ENCODE measurements at places on chromosomes 16 and 17. TPM values are rescaled to one million over a fixed set of nuclear protein-coding genes. Genes with fewer than 3 reads are reported as not detected.

Gene C1QTNF8
- not detected for total RNA-seq

Gene ZG16
- total RNA-seq, result not detected

Gene MT1M
- 40.3 TPM for total RNA-seq

Gene COX6A2
- total RNA-seq, result not detected

Gene CDRT15
- total RNA-seq, result not detected

Gene TBX2
- 122 TPM for total RNA-seq

Gene KRTAP1-1
- total RNA-seq, result not detected

Gene WFIKKN2
- total RNA-seq, result 0.69 TPM

Gene CHST5
- total RNA-seq, result not detected

Gene SEC14L1
- 144 TPM for total RNA-seq

Gene RPAIN
- 32.9 TPM for total RNA-seq

Gene MYO15A
- 2.8 TPM for total RNA-seq

Gene ZFHX3
- total RNA-seq, result 29.0 TPM

Gene PRRT2
- total RNA-seq, result 2.7 TPM

Gene TERB1
- 0.26 TPM for total RNA-seq

Gene CTCF
- 36.0 TPM for total RNA-seq

Gene MMP25
- total RNA-seq, result 12.8 TPM

Gene GPR179
- total RNA-seq, result 0.35 TPM

Gene SSTR5
- total RNA-seq, result not detected

Gene ABCC12
- total RNA-seq, result not detected

Gene ALOX12B
- total RNA-seq, result not detected

Gene SOX15
- total RNA-seq, result 0.67 TPM

Gene LITAFD
- total RNA-seq, result not detected

Gene FN3KRP
- total RNA-seq, result 21.4 TPM

Gene STAC2
- total RNA-seq, result 0.46 TPM

Gene IKZF3
- 8.2 TPM for total RNA-seq

Gene COPS3
- total RNA-seq, result 47.1 TPM

Gene HS3ST3B1
- total RNA-seq, result 2.7 TPM

Gene TUFM
- 134 TPM for total RNA-seq

Gene WNT9B
- total RNA-seq, result 2.0 TPM

Gene DHRS7B
- 24.7 TPM for total RNA-seq

Gene CA5A
- total RNA-seq, result not detected

Gene AANAT
- total RNA-seq, result not detected

Gene CNGB1
- not detected for total RNA-seq

Gene KAT2A
- 45.3 TPM for total RNA-seq

Gene NLRC3
- total RNA-seq, result 5.5 TPM

Gene KLHL36
- 56.3 TPM for total RNA-seq

Gene TBC1D28
- total RNA-seq, result not detected

Gene TBC1D26
- not detected for total RNA-seq

Gene SDF2
- total RNA-seq, result 52.8 TPM

Gene KRT31
- not detected for total RNA-seq

Gene CDH13
- total RNA-seq, result 27.2 TPM

Gene CSH2
- total RNA-seq, result not detected

Gene SUMO2
- total RNA-seq, result 316 TPM

Gene TM4SF5
- not detected for total RNA-seq

Gene IL17C
- total RNA-seq, result not detected

Gene KRT32
- total RNA-seq, result not detected

Gene ADAD2
- total RNA-seq, result 0.52 TPM

Gene TTYH2
- total RNA-seq, result 7.4 TPM

Gene CD300LF
- total RNA-seq, result 38.0 TPM

Gene ATP2C2
- 48.9 TPM for total RNA-seq

Gene FBXL19
- total RNA-seq, result 13.4 TPM

Gene UNC45B
- total RNA-seq, result 0.14 TPM

Gene SDR42E2
- 0.14 TPM for total RNA-seq

All from upper lobe of right lung (tissue), 1 donor.